ENCODE measurements at places on chromosomes 1 and 21.

GRCh38 chr21:28975397-28975796 lies 17.3 kb downstream of the LTN1 start:
- DNase-seq = peak; percentile 41

DNA sequence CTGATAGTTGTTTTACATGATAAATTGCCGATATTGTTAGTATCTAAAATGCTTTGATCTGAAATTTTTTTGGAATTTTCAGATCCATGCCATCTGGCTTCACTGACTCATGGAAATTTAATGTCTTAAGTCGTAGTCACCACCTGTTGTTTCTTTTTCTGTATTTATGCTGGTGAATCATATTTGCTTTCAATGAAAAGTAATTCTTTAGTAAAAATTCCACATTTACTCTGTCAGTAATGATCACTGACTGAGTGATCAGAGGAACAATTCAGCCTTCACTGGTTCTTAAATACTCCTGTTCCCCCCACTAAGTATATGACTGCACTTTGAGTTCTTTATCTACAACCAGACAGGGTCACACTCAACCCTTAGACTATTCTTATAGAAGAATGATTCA lies 185.6 kb upstream of the NRIP1 start:
- DNase-seq = no peak

DNA sequence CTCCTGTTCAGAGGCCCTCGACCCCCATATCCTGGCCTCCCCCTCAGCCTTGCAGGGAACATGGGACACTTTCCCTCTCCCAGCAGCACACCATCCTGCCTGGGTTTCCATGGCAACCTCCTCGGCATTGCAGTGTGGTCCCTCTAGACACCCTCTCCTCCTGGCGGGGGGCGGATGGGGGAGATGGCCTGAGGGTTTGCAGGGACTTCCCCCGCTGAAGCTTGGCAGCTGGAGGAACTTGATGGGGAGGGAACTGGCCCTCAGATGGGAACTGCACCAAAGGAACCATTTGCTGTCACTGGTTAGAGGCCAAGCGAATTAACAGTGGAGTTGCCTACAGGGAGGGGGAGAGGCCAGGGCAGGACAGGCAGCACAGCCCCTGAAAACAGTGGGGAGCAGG lies 28.7 kb downstream of the RIMS3 start:
- DNase-seq = no peak

GRCh38 chr1:65911679-65912078 lies 119.0 kb downstream of the PDE4B start:
- no peak for DNase-seq

DNA sequence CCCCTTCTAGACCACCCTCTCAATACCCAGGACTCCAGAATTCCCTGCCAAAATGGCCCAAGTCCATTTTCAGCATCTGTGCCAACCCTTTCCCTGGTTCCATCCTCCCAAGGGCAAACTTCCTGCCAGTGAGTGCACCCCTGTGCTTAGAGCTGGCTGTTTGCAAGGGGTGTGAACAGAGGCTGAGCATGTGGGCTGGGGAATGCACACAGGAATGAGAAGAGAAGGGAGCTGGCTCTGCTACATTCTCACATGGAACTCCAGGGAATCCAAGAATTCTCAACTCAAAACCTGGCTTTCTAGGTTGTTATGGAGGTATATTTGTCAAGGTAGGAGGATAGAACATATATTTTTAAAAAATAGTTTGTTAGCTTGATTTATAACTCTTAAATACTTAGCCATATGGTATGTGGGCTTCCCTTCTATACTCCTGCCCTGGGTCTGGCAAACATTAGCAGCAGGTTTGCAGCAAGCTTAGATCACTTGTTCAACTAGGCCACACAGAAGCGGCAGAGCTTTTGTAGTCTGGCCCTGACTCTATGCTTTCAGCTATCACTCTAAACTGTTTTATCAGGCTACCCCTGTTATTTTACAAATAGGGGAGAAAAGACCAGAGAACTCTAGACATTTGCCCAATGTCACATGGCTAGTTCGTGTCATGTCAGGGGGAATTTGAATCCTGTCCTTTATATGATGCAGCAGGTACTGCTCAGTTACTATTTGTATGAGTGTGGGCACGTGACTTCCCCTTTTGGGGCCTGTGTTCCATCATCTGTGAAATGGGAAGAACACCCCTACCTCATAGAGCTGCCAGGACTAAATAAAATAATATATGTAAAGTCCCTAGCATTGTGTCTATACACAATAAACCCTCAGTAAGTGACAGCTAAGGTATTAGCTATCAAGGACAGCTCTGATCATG lies 8.1 kb upstream of the STMN1 start:
- DNase-seq = no peak

GRCh38 chr1:212899845-212900244 lies 41.8 kb downstream of the FLVCR1 start:
- no peak for DNase-seq

- no peak for DNase-seq
Observed at GRCh38 chr21:26057477-26058170, 112.9 kb downstream of the APP start.

GRCh38 chr1:54499360-54500106 lies 48.5 kb upstream of the ACOT11 start:
- DNase-seq = peak; percentile 65

DNA sequence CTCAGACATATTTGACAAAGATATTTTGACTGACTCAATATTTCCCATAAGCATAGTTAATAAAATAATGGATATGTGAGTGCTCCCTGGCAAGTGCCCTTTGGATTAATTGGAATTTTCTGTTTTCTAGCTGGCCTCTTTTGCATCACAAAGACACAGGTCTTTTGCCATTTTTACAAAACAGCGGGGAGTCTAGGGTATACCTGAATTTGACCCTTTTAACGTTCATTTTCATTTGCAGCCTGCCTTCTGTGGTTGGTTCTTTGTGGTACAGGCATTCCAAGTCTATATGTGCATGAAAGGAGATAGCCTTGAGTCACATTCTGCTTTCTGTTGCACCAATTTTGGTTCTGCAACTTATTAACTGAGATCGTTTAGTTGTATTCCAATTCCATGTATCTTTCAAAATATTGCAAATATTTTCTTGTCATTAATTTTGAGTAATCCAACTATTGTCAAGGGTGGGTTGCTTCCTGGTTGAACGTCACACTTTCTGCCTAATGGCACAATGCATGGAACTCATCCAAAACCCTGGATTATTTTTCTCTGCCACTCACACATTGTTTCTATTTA lies 171.7 kb downstream of the CRB1 start:
- no peak for DNase-seq

DNA sequence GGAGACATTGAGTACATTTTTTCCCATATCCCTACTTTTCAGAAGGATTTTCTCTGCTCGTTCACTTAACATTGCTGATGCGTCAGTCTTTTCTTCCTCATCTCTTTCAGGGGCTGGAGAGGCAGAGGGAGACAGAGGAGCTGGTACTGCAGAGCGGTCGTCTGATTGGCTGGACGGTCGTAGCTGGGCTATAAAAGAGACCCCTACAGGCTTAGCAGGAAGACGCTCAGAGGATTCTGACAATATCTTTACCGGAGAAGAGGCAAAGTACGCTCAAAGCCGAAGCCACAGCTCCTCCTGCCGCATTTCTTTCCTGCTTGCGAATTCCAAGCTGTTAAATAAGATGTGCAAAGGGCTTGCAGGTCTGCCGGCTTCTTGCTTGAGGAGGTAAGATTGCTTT lies at the start of gene RGS4:
Gene RGS4, plus strand, starts transcription at position 220 of the 400 bp plus-strand sequence. Its CDS starts 124 bp downstream, at position 344.
- peak; percentile 98 for DNase-seq
